ENCODE measurements at places on chromosomes 5 and 9.

- no peak for DNase-seq
Observed at GRCh38 chr9:3498691-3499090, 27.1 kb downstream of the RFX3 start.

GRCh38 chr5:201672-202071, 10.4 kb downstream of the LRRC14B start:
- DNase-seq = no peak

- DNase-seq = no peak
Observed at GRCh38 chr5:83711982-83712601, 8.6 kb downstream of the HAPLN1 start.

- no peak for DNase-seq
Observed at GRCh38 chr9:129328355-129329042, 150.4 kb upstream of the IER5L start.

DNA sequence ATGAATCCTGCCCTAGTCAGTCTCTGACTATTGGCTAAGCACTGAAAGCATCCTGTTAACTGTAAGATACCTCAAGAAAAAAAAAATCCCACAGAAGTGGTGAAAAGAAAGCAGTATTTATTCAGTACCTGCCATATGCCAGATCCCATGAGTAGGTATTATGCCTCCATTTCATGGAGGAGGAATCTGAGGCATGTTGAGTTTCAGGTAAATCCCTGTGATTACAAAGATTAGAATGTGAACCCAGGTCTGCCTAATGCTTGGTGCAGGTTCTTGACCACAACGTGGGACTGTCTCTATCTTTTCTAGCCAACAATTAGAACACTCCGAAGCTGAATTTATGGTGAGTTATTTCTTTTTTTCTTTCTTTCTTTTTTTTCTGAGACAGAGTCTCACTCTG, 30.9 kb downstream of the SH3RF2 start:
- no peak for DNase-seq

DNA sequence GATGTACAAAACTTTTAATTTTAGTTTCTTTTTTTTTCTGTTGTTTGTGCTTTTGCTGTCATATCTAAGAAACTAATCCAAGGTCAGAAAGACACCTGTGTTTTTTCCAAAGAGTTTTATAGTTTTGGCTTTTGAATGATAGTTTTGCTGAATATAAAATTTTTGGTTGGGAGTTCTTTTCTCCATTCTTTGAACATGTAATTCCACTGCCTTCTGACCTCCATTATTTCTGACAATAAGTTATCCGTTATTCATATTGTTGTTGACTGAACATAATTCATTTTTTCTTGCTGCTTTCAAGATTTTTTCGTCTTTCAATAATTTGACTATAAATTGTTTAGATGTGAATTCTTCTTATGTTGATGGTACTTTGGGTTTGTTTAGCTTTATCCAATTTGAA, 82.2 kb upstream of the SLC24A2 start:
- no peak for DNase-seq

All from T-helper 1 cell (primary cell).